NCI-H2171 (cell line): ENCODE measurements at places on chromosomes 3 and 15.

DNA sequence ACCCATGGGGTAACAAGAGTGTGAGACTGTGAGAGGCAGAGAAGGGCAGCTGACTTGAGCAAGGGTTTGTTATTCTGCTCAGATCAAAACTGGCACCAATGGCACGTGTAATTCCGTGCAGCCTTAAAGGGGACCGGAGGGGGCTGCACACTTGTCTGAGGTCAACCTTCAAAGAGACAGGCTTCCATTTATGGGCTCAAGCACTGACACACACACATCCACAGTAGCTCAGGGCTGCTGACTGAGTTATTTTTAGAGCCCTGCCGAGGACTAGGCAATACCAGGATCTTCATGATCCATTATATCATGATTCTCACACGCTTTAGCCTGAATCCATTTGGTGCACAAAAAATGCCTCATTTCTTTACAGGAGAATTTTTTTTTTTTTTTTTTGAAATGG, 20.6 kb upstream of the SPTBN5 start:
- DNase-seq, result no peak

DNA sequence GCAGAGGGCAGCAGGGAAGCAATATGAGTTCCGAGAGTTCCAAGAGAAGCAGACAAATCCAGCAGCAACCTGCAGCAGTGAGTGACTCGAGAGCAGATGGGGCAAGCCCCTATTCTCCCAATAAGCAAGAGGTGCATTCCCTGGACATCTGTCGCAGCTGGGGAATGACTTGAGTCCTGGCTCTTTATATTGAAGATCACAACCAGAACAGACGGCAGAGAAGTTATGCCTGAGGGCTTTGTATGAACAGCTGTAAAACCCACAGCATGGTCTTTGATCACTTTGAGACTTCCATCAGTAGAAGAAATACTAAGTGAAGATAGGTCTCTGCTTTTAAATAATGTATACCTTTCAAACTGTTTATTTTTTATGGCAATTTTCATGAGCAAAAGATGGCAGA, 23.6 kb upstream of the C3orf22 start:
- DNase-seq, result peak; percentile 77

DNA sequence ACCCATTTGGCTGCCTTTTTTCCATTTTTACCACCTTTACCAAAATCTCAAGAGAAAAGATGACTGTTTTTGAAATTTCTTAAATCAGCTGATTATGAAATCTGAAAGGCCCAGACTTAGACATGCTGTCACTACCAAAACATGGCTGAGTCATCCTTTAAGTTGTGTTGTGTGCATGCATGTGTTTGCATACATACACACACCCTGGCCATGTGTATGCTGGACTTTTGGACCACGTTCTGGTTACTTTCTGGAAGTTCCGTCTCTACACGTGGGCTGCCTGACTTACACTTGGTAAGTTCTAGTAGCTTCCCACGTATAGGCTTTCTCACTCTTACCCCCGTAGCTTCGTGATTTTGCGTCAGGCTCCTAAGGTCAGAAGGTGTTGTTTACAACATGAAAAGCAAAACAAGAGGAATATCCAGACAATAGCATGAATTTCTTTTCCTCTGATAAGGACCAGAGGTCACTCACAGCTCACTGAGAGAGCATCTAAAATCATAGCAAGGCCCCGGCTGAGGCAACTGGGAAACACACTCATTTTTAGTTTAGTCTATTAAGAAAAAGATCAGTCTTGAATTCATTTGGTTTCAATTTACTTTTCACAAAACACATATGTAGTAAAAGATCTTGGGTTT, 62.4 kb downstream of the COL8A1 start:
- no peak for DNase-seq

DNA sequence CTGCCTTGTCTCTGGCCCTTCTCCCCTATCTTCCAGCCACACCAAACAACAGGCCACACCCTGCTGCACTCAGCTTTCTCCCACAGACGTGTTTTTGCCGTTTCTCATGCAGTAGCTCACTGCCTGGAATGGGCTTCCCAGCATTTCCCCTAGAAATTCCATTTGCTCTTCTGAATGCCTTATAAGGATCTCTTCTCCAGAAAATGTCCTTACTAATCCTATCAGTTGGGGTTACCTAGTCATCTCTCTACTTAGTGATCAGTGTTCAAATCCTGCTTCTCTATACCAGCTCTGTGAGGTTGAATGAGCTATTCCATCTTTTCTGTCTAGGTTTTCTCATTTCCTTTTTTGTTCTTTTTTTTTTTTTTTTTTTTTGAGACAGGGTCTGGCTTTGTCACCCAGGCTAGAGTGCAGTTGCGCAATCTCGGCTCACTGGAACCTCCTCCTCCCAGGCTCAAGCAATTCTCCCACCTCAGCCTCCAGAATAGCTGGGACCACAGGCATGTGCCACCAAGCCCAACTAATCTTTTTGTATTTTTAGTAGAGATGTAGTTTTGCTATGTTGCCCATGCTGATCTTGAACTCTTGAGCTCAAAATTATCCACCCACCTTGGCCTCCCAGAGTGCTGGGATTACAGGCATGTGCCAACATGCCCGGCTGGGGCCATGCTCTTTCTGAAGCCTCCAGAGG, 98.2 kb upstream of the CHD2 start:
- no peak for DNase-seq

- no peak for DNase-seq
Measured at GRCh38 chr15:91824256-91824655, 29.3 kb upstream of the SLCO3A1 start.

GRCh38 chr15:36778531-36778930, 199.1 kb downstream of the CDIN1 start:
- DNase-seq, result no peak

DNA sequence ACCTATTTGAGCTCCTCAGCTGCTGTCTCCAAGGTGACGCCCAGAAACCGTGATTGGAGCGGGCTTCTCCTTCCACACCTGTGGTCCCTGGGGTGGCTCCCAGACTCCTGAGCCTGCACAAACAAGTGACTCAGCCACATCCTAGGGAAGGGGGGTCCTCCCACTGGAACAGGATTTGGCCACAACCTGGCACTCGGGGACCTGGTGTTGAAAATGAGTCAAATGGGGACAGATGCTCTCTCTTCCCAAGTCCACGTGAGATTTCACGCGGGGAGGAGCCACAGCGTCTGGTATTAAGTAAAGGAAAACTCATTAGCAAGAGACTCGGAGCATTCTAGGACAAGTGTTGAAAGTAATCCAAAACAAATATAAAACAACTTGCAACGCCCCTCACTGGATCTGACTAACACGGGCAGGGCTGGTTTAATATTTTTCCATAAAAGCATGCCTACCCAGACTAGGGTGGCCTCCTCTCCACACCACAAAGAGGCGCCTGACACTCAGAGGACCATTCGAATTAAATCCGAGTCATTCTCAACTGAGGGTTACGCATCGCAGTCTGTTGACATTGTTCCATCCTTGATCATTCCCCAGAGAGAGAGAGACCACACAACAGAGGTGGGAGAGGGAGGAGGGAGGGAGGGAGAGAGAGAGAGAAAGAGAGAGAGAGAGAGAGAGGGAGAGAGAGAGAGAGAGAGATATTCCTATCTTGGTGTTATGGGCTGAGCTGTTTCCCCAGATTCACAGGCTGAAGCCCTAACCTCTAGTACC, 74.4 kb downstream of the MGLL start:
- DNase-seq, result peak; percentile 93

GRCh38 chr3:49519296-49519695, 35.0 kb upstream of the BSN start:
- DNase-seq, result no peak

- no peak for DNase-seq
Measured at GRCh38 chr3:23448998-23449537, 245.9 kb downstream of the UBE2E2 start.

DNA sequence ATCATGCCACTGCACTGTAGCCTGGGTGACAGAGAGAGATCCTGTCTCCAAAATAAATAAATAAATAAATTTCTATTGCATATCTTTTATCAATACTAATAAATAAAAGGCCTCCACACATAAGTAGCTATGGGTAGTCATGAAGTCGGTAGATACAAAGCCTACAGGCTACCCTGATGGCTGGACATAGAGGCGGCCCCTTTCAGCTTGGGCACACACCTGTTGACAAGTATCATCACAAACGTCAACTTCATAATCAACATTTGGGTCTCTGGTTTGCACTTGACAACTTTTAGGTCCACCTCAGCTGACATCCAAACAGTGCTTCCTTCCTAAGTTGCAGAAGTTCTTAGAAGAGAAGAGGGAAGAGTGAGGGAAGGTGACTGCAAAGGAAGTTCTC, 53.4 kb downstream of the ITGA11 start:
- no peak for DNase-seq

DNA sequence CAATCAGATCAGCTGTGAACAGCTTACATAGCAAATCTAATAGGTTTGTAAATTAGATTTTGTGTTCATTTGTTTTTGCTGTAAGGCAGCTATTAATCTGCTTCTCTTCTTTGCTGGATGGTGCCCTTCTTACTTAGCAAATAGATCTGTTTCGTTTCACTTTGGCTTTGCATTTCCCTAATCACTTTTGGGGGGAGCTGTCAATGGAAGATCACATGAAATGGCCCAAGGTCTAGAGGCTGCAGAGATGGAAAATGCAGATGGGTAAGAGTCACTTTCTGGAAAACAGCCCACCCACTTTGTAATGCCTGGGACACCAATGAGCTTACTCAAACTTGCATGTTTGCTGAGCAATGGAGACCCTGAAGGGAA, 36.4 kb downstream of the ST8SIA2 start:
- no peak for DNase-seq

- DNase-seq, result no peak
Measured at GRCh38 chr3:6204891-6205290, 656.0 kb upstream of the GRM7 start.

DNA sequence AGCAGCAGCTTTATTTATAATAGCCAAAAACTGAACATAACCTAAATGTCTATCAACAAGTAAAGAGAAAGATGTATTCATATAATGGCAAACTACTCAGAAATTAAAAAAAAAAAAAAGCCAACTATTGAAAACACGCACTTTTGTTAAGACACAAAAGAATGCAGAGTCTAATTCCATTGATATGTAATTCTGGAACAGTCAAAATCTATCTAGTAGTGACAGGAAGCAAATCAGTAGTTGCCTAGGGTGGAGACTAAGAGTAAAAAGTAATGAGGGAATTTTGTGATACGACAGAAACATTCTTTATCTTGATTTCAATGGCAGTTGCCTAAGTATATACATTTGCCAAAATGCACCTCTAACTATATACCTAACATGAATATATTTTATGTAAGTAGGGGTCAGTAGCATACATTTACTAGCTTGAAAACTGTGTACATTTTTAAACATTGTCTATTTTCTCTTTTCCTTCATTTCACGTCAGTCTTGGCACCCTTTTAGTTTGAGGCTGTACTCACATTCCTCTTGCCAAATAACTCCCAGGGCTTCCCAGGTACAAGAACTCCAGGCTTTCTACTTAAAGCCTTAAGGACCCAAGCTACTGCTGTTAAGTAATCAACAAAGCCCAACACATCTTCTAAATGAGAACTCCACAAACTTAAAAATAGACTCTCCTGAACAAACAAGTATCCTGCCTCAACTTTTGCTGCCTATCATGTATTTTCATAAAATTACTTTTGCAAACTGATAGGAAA, 54.7 kb downstream of the ADAM10 start:
- no peak for DNase-seq

- DNase-seq, result no peak
Measured at GRCh38 chr3:87855616-87856015, 203.2 kb downstream of the CGGBP1 start.

GRCh38 chr15:93165734-93166470, 76.9 kb upstream of the RGMA start:
- DNase-seq, result no peak

- no peak for DNase-seq
Measured at GRCh38 chr3:46970391-46971091, 6.0 kb downstream of the CCDC12 start.

DNA sequence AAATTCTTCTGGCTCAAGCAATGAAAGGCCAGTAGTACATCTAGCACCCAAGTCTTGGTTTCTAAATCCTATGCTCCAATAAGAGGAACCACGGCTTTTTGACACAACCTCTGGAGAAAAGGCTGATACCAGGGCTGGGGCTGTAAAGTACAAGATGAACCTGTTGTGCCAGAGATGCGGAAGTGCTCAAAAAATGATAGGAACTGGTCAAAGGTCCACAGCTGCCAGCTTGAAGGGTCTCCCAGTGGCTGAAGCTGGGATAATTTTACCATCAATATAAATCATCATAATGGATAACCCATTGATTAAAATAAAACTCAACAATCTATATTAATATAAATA, 558 bp upstream of the NCEH1 start:
- no peak for DNase-seq

GRCh38 chr3:192731233-192731632, 3.9 kb upstream of the FGF12 start:
- peak; percentile 6 for DNase-seq

- DNase-seq, result no peak
Measured at GRCh38 chr3:69458803-69459365, 73.0 kb upstream of the FRMD4B start.

GRCh38 chr15:78997981-78998499, 53.2 kb upstream of the CTSH start:
- no peak for DNase-seq

DNA sequence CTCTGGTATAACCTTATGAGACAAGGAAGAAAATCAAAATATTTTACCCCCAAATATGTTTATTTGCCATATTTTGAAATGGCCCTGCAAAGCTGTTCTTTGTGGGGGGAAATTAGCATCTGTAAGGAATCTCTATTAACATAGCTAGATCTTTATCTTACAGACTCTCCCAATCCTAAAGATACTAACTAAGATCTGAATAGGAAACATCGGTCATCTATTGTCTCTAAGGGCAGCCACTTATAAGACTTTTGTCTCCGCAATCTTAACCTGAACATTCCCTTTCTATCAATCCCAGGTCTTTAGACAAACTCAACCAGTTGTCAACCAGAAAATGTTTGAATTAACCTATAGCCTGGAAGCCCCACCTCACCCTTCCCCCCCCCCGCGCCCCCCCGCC, 21.2 kb downstream of the UMPS start:
- DNase-seq, result no peak

DNA sequence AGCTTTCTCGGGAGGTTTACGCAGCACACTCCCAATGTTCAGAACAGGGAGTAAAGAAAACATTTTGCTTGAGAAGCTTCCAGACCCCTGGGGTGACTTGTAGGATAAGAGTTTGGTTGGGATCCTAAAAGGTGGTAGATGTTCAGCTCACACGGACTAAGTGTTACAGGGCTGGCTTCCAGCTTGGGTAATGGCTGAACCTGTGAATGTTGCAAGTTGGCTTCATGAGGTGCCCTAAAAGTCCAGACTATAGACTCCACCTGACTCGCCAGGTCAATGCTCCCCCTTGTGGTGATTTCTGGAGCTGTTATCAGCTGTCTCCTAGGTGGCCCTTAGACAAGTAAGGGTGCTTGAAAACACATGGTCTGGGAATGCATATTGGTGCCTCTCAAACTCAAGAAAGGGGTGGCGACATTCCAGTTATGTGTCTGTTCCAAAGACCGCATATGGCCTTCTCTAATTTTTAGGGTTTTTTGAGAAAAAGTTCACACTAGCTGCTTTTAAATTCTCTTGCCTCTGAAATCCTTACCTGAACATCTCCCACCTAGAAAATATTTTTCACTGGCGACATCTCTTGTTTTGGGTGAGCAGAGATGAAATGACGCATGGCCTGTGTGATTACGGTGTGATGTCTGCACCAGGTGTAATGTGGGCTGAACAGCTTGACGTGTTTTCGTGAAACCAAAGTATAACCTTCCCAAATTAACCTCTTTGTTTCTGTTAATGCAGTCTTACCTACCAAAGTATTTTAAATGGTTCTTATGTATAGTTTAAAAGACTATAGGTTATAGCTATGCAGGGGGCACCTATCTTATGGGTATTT, 175.7 kb upstream of the KBTBD8 start:
- DNase-seq, result no peak
